Stimulated activated CD8-positive, alpha-beta memory T cell treated with anti-CD3 and anti-CD28 coated beads, Interleukin-12 subunit alpha, Interleukin-12 subunit beta, amount 100 ng/mL, for 1 hour (primary cell): ENCODE measurements at places on chromosomes 16 and 17.

- DNase-seq, result no peak
Measured at GRCh38 chr17:27818401-27819105, 18.2 kb upstream of the NOS2 start.

DNA sequence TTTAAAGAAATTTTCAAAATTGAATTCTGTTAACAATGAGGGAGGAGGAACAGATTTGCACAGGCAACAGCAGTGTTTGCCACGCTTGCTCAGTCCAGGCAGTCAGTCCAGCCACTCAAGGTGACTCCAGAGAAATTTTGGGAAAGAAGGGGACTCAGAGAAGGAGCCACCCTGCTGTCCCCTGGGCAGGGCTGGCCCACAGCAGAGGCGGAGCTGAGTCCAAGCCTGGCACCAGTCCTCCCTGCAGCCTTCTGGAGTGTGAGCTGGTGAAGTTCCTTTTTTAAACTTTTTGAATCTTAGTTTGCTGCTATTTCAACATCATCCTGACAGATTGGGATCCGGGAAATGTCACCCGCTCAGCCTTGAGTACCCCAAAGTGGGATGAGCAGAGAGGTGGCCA is 14.5 kb upstream of the SLC47A2 start:
- no peak for DNase-seq

- no peak for DNase-seq
Measured at GRCh38 chr17:73462823-73463222, 151.0 kb upstream of the CDC42EP4 start.

GRCh38 chr17:54948380-54948779 is 20.1 kb downstream of the COX11 start:
- DNase-seq, result no peak

DNA sequence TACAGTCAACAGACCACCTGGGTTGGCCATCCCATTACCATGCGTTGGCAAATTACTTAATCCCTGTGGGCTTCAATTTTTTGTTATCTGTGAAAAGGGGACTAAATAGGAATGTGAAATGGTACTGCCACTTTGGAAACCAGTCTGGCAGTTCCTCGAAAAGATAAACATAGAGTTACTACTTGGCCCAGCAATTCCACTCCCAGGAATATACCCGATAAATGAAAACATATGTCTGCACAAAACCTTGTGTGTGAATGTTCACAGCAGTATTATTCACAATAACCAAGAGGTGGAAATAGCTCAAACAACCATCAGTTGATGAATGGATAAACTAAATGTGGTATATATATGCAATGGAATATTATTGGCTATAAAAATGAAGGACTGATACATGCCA is 87.9 kb downstream of the TANGO6 start:
- no peak for DNase-seq

DNA sequence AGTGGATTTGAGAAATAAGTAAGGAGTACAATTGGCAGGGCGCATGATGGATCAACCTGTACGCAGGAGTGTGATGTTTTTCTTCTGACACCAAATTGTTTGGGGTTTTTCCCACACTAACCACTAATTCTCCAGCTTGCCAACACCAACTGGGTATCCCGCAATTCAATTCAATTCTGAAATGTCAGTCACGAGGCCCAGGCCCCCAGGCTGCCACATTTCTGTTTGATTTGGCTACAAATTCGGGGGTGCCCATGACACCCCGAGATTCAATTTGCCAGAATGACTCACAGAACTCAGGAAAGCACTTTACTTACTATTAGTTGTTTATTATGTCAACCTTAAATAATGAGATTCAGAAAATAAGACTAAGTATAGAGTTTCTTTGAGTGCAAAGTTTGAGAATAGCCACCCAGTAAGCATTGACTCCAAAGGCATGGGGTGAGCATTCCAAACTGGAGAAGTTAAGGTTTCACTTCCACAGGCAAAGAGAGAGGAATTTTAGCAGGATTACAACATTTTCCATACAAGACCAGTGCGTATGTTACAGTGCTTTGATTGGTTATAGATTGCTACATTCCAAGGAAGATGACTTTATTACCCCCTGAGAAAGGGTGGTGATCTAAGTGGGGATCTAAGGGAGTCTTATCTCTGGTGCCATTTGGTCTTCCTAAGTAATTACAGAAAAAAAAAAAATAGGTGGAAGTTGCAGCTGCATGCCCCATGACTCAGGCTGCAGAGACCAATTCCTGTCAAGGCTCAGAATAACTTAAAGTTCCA is 11.5 kb downstream of the SLC46A1 start:
- no peak for DNase-seq

DNA sequence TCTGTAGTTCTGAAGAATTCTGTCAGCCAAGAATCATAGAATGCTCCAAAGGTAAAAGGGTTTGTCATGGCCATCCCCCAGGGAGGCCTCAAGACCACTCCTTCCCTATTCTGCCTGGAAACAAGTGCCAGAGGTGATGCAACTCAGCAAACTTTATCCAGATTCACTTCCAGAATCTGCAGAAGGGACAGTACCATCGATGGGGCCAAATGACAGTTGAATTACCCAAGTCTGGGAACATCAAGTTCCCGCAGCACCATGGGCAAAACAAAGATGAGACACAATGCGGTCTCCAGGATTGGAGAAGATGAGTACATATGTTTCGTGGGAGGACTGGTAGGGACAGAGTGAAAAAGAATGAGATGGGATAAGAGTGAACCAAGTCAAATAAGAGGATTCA is 13.7 kb upstream of the TAT start:
- no peak for DNase-seq

GRCh38 chr16:75074304-75074793 is 42.2 kb downstream of the LDHD start:
- DNase-seq, result no peak

- no peak for DNase-seq
Measured at GRCh38 chr17:59338498-59338897, 7.0 kb downstream of the YPEL2 start.

- no peak for DNase-seq
Measured at GRCh38 chr16:62383941-62384340, 347.7 kb upstream of the CDH8 start.

- no peak for DNase-seq
Measured at GRCh38 chr17:48632579-48633265, 6.6 kb upstream of the HOXB9 start.

GRCh38 chr17:34015253-34015652 is 239.8 kb upstream of the CCL2 start:
- no peak for DNase-seq

GRCh38 chr17:37786481-37786880 is 41.6 kb upstream of the HNF1B start:
- DNase-seq, result no peak

DNA sequence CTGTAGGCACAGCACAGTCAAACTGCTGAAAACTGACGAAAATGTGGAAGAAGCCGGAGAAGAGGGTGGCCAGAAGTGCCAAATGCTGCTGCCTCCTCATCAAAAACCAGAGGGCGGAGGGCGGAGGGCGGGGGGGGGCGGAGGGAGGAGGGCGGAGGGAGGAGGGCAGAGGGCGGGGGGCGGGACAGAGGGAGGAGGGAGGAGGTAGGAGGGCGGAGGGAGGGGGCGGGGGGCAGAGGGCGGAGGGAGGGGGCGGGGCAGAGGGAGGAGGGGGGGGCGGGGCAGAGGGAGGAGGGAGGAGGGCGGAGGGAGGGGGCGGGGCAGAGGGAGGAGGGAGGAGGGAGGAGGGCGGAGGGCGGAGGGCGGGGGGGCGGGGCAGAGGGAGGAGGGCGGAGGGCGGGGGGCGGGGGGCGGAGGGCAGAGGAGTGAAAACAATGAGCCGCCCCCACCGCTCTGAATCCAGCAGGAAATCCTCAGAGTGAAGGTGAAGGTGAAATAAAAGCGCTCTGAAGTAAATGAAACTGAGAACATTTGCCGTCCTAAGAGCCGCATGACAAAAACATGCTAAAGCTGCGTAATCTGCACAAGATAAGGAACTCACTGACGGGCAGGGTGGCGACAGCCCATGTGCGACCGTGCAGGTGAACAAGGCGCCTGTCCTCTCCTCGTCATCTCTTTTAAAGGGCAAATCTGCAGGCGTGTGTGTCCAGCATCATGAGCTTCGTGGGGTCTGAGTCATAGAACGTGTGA is 22.6 kb upstream of the CBFA2T3 start:
- DNase-seq, result no peak

DNA sequence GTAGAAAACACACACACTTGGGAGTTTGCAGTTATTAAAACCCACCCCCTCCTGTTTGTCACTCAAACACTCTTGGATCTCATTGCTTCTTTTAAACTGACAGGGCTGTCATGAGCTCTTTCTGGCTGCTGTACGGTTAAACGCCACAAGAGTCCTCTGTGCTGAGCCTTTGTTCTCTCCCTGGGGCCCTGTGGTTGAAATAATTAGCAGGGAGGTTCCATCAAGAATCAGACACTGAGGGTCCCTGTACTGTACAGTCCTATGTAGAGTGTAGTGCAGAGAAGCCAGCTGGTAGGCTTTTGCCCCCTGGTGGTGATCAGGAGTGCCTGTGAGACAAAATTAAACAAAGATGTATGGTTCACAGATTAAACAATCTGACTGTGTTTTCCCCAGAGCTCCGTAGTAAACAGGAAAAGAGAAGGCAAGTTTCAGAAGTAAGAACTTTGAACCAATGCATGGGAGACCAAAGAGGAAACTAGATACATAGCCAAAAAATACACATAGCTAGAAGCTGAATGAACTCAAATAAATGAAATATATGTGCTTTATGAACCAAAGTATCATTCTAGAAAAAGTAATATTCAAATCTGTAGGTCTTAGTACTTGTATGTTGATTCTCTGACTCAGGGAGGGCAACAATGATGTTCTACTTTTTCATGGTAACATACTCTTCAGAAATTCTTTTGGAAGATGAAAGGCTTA is 1.4 kb upstream of the SSH2 start:
- peak; percentile 58 for DNase-seq

- no peak for DNase-seq
Measured at GRCh38 chr16:75025761-75026160, 26.9 kb downstream of the ZNRF1 start.

DNA sequence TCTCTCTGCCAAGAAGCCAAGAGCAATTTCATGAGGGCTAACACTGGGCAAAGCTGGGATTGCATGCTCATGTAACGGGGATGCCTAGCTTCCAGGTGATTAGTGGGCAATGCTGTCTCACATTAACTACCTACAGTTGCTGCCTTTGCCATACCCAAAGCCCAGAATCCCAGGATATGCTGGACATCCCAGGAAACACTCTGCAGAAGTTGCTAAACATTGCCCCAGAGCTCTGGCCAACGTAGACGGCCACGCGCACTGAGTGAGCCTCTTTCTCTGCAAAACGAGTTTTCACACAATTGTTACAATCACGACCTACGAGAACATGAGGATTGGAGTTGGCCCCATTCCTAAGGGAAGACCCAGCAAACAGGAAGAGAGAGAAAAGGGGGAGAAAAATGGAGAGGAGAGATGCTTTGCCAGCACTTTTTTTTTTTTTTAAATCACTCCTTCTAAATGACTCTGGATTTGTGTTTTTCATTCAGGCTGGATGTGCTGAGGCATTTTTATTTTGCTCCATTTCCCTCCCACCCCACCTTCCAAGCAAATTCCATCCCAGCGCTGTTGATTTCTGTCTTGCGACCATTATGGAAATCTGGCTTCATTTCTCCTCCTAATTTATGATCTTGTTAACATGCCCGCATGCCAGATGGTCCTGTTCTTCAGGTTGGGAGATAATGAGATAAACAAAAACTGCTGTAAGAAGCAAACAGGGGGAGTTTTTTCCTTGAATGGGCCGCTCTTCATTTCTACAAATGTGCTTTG is 112.8 kb upstream of the DNAH9 start:
- no peak for DNase-seq

- DNase-seq, result no peak
Measured at GRCh38 chr17:62857526-62857925, 49.4 kb upstream of the MARCHF10 start.

DNA sequence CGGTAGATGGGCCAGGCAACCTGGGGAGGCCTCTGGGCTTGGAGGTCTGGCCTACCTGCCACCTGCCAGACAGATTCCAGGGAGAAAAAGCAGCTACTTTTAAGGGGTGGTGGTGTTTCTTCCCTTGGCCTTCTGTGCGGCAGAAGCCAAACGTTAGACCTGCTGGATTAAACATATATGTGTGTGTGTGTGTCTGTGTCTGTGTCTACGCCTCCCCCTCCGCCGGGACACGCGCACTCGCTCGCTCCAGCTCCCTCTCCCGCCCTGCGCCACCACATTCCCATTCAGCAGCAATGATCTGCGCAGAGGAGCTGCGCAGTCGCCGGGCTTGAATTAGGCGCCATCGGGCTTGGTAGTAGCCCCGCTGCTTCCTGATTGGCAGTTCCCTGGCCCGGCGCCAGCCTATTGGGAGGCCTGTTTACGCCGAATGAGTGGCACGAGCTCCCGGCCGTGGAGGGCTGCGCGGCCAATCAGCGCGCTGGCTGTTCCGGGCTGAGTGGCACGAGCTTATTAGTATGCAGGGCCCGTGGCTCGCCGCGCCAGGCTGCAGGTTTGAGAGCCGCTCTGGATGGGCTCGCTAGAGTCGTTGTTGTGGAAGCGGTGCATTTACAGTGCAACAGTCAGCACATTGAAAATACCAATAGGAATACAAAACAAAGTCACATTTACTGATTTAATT is at the start of gene BAHCC1:
BAHCC1 (plus strand) TSS at position 537 of the 679 bp plus-strand sequence. CDS start 4,283 bp downstream, outside the sequence.
- peak; percentile 68 for DNase-seq

DNA sequence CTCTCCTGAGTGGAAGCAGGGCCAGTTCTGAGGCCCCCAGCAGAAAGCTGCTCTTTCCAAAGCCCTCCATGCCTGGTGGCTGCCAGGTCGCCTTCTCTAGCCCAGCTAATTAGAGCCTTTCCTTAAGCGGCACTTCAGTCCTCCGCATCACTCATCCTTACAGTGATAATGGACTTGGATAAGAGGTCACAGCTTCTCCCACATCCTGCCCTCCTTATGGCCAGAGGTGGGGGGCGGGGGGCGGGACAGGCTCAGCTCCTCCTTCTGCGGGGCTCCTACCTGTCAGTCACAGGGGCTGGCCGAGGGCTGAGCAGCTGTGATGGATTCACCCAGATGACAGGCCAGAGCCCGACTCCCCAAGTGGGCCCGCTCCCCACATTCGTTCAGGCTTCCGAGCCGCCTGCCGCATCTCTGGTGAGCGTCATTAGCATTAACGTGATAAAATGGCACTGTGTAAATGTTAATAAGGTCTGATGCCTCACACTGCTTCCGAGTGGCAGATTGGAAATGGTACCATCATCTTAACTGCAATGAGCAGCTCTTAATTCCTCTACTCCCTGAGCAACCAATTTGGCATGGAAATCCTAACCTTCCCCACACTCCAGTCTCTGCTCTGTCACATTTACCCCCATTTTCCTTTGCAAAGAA is 41.3 kb downstream of the GRIN2C start:
- DNase-seq, result no peak

GRCh38 chr16:20568404-20568803 is 7.8 kb downstream of the ACSM2B start:
- DNase-seq, result no peak

DNA sequence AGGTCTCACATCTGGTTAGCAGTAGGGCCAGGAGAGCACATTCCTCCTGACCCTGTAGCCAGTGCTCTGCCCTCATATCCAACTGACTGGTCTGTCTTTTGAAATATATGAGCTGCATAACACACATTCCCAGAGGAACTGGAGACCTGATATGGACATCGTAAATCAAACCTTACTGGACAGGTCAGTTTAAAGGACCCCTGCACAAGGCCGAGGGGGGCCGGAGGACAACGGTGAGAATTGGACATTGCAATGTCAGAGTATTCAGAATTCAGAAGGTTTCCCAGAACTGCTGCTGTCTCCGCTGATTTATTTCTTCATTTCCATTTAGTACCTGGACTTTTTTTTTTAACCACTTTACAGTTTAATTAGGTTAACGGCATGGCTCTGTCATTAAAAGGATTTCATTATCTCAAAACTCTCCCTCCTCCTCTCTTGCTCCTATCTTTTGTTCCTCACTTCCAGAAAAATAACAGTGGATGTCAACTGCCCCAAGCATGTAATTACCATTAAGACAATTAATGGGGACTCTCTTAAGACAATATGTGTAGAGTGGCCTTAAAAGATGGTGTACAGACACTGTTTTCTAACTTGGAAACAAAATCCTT is 4.9 kb downstream of the PMFBP1 start:
- no peak for DNase-seq
